ENCODE measurements at places on chromosomes 6 and 20.

DNA sequence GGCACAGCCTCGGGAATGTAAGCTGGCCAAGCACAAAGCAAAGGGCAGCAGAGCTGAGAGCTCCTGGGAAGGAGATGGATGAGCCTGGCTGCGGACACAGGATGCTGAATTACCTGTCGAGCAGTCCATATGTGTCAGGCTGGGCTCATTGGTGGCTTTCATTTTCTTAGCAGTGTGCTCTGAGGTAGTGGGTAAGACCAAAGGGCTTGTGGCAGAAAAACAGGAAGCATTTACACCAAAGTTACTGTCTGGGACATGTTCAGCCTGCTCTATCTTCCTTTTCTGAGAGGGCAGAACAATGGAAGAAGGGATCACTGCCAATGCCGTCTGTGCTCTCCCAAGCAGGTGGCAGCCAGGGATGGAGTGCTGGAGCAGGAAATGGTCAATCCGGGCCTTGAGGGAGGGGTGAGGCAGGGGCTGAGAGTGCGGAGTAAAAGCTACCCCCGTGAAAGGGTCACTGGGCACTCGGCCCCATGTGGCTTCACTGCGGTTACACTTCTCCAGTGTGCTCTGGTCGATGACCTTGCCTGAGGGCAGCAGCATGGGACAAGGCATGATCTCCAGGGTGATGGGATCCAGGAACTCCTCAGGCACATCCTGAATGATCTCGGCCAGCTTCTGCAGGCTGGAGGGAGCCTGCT lies 36.9 kb upstream of the AVP start:
- no peak for DNase-seq

DNA sequence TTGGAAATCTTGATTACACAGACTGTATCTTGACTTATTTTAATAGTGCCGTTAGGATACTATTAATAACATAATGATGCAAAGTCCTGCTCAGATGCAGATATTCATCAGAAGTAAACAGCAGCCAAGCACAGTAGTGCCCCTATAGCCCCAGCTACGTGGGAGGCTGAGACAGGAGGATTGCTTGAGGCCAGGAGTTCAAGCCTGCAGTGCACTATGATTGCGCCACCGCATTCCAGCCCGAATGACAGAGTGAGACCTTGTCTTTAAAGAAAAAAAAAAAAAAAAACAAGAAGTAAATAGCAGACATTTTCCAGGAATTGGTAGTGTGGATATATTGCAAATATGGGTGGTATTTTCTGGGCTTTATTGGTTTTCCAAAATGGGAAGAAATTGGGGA lies 61.8 kb downstream of the TULP4 start:
- DNase-seq: no peak

- DNase-seq: peak; percentile 83
Observed at GRCh38 chr6:157981395-157982101, at the start of gene SYNJ2. SYNJ2 (plus strand) TSS chr6:157981863; CDS start chr6:157981962, 99 bp downstream.

DNA sequence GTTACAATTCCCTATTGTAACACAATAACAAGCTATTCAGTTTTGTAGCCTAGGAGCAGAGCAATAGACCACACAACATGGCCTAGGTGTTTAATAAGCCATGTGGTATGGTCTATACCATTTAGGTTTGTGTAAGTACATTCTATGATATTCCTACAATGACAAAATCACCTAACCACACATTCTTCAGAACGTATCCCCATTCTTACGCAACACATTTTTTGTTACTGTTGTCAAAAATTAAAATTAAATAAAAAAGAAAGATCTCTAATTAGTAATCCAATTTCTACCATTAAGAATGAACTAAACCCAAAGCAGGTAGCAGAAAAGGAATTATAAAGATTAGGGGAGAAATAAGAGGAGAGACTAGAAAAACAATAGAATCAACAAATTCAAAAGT lies 44.0 kb downstream of the RANBP9 start:
- no peak for DNase-seq

DNA sequence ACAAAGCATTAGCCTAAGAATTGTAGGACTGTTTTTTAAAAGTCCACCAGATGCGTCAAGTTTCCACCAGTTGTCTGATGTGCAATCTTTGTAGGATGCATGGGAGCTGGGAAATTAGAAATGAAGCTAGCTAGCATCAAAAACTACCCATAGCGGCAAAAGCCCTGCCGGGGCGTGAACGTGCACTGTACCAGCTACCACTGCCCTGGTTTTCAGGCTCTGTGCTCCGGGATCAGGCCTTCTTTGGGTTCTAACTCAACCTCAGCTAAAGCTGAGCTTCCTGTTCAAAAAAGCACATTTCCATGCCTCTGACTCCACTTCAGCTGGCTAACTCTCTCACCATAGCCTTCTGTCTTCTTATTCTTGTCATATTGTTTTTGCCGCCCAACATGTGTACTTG lies 26.9 kb upstream of the FUCA2 start:
- DNase-seq: peak; percentile 23

DNA sequence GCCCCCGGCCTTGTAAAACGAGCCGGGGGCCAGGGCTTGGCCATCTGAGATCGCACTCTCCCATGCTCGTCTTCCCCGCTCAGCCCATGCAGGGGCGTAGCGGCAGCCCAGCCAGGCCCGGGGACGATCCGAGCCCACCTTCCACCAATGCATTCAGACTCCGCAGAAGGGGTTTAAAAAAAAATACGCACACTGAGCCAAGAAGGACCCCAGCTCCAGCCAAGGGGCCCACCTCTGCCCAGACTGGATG lies 320 bp downstream of the GSTA4 start:
- DNase-seq: peak; percentile 28

DNA sequence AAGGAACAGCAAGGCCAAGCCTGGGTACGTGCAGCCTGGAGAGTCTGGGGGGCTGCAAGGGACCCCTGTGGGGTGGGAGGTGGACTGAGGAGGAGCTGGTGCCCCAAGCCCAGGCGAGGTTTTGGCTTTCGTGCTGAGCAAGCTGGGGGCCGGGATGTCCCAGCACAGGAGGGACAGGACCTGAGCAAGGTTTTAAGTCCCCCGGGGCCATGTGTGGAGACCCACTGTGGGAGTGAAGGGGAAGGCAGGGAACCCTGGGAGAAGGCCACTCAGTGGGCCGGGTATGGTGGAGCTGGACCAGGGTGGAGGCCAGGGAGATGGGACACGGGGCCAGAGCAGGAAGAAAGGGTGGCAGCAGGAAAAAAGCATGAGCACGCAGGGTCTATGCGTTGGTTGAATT lies 419.2 kb upstream of the SULF2 start:
- DNase-seq: no peak

GRCh38 chr6:157669323-157669722 lies 153.7 kb upstream of the SNX9 start:
- DNase-seq: no peak

DNA sequence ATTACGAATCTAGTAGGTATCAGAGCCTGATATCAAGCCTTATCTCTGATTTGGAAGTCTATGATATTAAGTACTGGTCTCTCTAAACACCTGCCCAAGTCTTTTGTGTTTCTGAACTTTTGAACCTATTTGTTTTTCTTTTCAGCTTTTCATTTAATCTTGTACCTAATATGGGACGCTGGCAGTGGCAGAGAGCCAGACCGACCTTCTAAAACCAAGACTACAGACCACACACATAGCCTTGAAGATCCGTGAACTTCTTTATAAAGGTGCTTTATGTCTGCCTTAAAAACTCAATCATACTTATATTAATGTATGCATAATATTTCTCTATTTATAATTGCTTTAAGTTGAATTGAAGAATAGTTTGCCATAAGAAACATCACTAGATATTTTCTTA lies 12.6 kb upstream of the PTCHD4 start:
- no peak for DNase-seq

DNA sequence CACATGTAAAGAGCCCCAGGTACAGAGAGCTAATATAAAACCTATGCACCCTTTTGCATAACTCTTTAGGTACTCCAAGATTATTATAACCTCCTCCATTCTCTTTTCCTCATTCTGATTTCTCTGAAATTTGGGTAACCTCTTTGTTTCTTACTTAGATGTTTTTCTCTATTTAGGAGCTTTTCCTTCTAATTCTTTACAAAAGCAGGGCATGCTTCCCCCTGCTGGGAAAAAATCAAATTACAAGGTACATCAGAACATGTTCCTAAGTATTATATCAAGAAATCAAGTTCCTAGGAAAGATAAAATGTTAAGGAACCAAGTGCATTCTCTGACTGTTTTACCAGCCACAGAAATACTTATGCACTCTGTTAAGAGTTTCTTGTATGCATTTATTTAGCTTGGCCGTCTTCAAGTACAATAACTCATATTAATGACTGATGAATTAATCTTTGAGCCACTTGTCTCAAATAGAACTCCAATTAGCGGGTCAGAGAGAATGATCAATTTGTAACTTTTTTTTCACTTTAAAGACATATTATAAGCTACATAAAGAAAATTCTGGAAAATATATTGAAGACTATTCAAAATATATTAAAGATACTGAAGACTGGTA lies 2.1 kb downstream of the KHDRBS2 start:
- no peak for DNase-seq

DNA sequence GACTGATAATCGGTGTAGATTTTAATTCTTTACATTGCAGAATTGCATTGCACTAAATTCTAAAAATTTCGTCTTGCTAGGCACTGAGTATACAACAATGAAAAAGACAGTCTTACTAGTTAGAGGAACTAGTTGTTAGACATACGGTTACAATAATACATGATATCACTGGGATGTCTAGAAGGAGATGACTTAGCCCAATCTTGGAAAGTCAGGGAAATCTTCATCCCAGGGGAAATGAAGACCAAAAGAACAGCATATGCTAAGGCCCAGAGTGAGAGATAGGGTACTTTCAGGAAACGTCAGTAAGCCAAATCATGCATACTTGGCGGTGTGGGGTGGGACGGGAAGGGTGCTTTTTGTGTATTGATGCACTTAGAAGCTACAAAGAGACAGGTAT lies 901 bp downstream of the CEP57L1 start:
- no peak for DNase-seq

- no peak for DNase-seq
Observed at GRCh38 chr6:106732376-106732940, 103.1 kb downstream of the QRSL1 start.

DNA sequence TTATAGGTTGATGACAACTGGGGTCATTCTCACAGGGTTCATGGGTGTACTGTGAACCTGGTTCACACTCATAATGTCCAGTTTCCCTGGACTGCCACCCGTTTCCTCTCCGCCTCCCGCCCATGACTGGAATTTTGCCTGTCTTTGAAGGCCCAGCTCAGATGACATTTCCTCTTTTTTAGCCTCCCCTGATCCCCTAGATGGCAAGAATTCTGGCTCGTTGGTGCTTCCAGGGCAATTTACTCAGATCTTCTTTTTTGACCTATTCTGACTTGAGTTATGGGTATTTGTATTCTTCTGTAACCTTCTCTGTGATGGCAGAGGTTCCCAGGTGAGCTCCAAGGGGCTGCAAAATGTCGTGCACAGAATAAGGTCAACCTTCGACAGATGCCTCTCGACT lies 5.7 kb upstream of the CITED2 start:
- no peak for DNase-seq

DNA sequence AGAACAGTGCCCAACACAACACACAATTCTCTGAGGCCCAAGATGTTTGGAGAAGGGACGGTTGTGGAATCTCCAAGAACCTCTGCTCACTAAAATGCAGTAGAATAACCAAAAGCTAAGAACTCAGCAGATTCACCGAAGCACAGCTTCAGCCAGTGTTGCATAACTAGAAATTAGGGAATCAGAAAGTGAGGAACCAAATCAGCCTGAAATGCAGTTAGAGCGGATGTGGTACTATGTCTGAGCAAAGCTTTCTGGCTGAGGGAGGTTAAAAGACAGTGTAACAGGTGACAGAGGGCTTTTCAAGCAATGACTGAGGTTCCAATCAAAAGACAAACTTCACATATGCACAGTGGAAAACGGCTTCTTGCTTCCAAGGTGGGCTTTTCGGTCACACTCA lies 197.9 kb upstream of the KCNK16 start:
- no peak for DNase-seq

DNA sequence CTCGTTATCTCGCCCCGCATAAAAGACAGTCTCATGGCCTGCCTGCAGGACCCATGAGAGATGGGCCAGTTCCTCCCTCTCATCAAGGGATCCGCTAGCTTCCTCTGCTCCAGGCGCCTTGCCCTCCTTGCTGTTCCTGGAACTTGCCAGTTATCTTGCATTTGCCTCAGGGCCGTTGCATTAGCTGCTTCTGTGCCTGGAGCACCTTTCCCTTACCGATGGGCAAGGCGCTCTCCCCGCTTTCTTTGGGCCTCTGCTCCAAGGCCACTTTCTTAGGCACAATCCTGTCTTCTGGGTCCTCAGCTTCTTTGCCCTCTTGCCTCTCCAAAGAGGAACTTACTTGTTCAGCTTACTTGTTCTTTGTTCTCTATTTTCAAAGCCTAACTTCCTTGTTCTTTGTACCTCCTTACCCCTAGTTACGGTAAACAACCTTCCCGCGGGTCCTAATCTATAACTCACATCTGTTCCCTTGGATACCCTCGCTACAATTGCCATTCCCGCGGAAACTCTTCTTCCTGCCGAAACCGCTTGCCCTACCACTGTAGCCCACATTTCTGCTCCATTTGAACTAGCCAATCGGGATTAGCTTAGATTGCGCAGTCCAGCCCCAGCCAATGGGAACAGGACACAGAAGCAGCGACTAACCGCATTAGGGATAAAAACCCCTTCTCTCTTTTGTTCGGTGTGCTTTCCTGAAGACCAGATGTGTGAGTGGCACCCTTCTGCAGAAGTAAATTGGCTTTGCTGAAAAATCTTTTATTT lies 887 bp upstream of the NSFL1C start:
- DNase-seq: no peak
